ENCODE measurements at places on chromosomes 11 and 22. TPM values are rescaled to one million over a fixed set of nuclear protein-coding genes. Genes with fewer than 3 reads are reported as not detected.

GRCh38 chr11:34251589-34251980, 106.2 kb downstream of the ABTB2 start:
- no peak for DNase-seq

GRCh38 chr11:12762696-12763324, 88.6 kb downstream of the TEAD1 start:
- DNase-seq: no peak

GRCh38 chr11:3171931-3172560, 6.9 kb upstream of the OSBPL5 start:
- no peak for DNase-seq

DNA sequence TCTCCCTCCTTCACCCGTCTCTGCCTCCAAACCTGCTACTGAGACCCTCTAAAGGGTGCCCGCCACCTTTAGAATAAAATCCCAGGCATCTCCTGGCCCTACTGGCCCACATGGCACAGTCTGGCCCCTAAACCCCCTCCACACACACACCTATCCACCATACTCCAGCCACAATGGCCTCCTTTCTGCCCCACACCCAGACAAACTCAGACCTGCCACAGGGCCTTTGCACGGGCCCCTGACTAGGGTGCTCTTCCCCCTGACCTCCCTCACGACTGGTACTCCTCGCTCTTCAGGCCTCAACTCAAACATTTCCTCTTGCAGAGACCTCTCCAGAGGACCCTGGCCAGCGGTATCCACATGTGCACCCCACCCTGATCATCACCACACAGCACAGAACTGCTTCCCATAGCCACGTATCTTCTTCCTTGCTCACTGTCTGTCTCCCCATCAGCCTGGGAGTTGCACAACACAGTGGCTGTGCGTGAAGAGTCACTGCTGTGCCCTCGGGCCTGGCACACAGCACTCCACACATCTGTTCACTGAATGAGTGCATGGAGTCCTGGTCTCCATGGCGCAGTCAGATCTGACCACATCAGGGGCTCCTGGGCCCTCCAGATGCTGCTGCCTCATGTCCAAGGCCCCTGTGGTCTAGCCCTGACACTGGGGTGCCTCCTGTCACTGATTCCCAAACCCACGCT, 66.2 kb upstream of the TCF20 start:
- no peak for DNase-seq

GRCh38 chr11:119721129-119722120, 7.6 kb downstream of the NECTIN1 start:
- peak; percentile 78 for DNase-seq

DNA sequence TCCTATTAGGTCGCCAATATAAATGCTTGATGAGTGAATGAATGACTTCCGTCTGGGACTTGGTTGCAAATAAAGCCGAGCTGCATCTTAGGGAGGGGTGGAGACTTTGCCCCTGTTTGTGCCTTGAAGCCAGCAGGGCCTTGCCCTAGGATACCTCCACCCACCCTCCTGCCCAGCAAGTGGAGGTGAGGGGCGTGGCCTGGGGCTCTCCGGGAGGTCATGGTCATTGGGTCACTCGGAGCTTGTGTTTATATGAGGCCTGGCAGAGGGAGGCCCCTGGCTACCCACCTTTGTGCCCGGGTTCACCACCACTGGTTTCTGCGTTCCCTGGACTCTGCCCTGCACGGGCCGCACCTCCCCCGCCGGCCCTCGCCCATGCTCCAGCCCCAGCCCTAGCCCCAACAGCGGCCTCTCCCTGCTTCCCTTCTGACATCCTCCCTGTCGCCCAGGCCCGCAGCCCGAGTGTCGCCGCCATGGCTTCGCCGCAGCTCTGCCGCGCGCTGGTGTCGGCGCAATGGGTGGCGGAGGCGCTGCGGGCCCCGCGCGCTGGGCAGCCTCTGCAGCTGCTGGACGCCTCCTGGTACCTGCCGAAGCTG, 4.3 kb downstream of the MPST start:
- DNase-seq: no peak

- DNase-seq: no peak
Observed at GRCh38 chr11:94449437-94449836, 44.2 kb downstream of the MRE11 start.

GRCh38 chr22:21646608-21647590, 4.8 kb downstream of the SDF2L1 start:
- peak; percentile 89 for DNase-seq

- no peak for DNase-seq
Observed at GRCh38 chr11:71202966-71203365, 49.4 kb downstream of the SHANK2 start.

GRCh38 chr11:30107899-30108298, 91.1 kb upstream of the KCNA4 start:
- DNase-seq: no peak

GRCh38 chr11:15074206-15075161, 1.1 kb downstream of the CALCB start:
- DNase-seq: peak; percentile 95

DNA sequence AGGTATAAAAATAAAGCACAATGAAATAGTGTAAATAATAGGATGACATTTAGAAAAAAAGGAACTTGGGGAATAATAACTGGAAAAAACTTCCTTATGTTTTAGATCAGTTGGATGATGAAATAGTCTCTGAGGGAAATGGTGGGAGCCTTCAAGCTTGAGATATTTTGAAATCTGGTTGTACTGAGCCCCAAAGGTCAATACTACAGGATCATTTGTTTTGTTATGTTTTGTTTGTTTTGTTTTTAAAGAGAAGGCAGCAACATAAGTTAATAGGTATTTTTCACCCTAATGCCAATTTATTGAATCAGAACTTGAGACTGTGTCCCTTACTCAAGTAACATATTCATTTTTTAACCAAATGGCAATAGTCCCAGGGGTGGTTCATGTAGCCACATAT, 393.1 kb downstream of the ETS1 start:
- no peak for DNase-seq

TRIM6 gene
- 7.1 TPM for total RNA-seq

HSCB gene
- 19.0 TPM for total RNA-seq

DUSP8 gene
- 0.09 TPM for total RNA-seq

TRIM48 gene
- not detected for total RNA-seq

OR10D3 gene
- not detected for total RNA-seq

RASL10A gene
- total RNA-seq: 0.09 TPM

SMC1B gene
- 0.09 TPM for total RNA-seq

MAP6 gene
- total RNA-seq: 9.9 TPM
